DMS79 treated with DMSO at 0.1 percent for 48 hours (cell line): ENCODE measurements at places on chromosomes 5 and 9.

DNA sequence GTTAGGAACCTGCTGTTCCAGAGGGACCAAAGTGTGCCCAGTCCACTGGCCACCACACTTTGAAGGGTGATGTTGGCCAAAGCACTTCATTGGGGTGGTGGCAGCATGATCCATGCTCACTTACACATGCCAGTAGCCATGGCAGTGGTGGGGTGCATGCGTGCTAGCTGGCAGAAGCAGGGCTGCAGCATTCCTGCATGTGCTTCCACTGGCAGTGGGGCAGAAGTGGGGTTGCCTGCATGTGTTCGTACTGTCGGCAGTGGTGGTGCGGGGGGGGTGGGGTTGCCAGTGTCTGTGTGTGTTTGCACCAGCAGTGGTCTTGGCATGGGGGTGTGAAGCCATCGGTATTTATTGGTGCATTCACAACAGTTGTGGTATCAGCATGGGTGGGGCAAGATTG lies 260.3 kb upstream of the ANKH start:
- no peak for DNase-seq

DNA sequence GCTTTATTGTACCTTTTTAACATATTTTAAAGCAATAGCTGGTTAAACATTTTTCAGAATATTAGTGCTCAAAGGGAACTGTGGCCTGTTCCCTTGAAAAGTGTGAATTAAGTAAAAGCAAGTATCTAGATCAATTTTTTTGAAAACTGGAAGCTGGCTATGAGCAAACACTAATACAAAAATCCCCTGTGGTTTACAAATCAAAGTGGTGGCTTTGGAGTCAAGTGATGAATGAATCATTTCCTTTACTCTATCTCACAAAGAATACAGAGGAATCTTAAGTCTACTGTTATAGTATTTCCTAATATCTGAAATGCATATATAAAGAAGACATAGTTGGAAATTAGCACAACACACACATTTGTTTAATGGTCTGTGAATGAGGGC lies 212.4 kb upstream of the C9orf72 start:
- DNase-seq = no peak

GRCh38 chr5:107215611-107216010 lies 455.1 kb downstream of the EFNA5 start:
- no peak for DNase-seq

DNA sequence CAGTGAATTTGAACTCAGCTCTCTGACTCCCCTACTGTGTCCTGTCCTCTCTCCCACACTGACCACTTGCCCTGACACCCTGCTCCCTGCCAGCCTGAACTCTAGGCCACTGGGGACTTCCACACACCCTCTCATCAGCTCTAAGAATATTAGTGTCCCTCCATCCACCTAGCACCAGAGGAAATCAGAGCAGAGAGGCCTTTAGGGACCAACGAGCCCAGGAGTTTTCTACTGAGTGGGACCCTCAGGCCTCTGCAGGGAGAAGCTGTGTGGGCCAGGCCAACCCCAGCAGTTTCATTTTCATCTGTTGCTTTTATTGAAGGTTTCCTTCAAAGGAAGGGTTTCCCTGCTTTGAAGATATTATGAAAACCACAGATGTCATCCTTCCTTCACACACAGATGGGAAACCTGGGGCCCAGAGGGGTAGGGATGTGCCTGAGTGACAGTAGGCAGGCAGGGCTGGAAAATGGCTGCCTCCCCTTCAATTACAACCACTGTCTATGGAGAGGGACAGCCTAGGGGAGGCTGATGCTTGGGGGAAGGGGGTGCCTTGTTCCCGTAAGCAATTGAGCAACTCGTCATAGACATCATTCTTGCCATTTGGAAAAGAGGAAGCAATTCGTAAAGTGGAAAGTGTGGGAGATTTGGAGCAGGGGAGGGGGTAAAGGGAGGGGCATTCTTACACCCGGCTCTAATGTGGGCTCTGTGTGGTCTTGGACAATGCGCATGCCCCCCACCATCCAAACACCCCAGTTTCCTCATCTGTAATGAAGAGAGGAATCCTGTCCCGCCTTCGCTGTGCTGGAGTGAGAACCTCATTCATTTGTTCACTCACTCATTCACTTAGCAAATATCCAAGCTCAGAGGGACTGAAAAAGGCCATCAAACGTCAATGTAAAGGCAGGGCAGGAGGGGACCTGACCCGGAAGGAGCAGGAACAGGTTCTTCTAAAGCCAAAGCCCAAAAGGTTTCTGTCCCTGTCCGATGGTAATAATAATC lies 3.9 kb downstream of the GLIPR2 start:
- DNase-seq = no peak

GRCh38 chr9:90894986-90895687 lies 93.5 kb downstream of the SYK start:
- DNase-seq = no peak
